ENCODE measurements at places on chromosomes 2 and 18. TPM values are rescaled to one million over a fixed set of nuclear protein-coding genes. Genes with fewer than 3 reads are reported as not detected.

DNA sequence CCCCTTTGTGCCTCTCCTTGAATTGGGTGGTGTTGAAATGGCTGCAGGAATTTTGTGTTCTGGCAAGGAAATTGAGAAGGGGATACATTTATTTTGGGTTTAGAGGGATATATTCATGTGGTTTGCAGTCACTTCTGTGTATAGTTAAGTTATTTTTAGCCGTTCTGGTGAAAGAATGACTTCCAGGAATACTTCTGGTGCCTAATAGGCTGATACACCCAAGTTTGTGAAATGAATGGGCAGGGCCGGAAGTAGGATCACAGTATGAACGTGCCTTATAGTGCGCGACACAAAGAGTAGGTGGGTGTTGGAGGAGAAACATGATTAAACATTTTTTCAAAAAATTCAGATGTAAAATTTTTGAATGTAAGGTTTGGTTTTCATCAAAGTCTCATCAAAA lies 168.6 kb upstream of the ATP5MC3 start:
- no peak for DNase-seq

GRCh38 chr18:21081426-21081825 lies 30.2 kb downstream of the ROCK1 start:
- no peak for DNase-seq

GRCh38 chr18:3075491-3075890 lies 62.5 kb upstream of the LPIN2 start:
- no peak for DNase-seq

GRCh38 chr2:194465641-194466040 lies 1191.4 kb upstream of the SLC39A10 start:
- DNase-seq = no peak

GRCh38 chr2:127829845-127830246 lies 18.9 kb upstream of the WDR33 start:
- DNase-seq = no peak

DNA sequence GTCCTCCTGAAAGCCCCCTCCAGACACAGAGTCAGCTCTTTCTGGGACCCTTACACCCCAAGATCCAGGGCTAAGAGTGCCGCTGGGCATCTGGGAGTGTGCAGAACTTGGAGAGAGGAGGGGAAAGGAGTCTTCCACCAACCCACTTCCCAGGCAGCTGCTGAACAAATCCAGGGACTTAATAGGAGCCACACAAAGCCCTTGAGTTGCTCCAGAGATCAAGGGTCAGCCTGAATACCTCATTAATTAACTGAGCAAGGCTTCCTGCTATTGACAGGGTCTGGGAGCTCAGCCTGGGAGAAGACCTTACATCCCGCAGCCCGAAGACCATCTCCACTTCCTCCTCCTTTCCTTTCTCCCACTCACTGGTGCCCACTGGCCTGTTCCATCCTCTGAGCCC lies 108.3 kb downstream of the CELF4 start:
- no peak for DNase-seq

DNA sequence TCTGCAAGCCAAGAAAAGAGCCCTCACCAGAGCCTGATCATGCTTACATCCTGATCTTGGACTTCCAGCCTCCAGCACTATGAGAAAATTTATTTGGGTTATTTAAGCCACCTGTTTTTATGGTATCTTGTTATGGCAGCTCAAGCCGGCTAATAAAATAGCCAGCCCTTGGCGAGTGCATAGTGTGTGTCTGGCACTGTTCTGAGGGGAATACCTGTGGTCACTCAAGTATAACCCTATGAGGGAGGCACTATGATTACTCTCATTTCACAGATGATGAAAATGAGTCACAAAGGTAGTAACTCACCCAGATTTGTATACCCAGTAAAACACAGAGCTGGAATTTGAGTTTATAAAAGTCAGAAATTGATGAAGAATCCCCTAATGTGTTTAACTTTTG lies 556.9 kb upstream of the SETBP1 start:
- DNase-seq = no peak

- DNase-seq = no peak
Measured at GRCh38 chr2:181780047-181780651, 99.8 kb upstream of the NEUROD1 start.

GRCh38 chr2:177334940-177335543 lies 57.5 kb upstream of the AGPS start:
- no peak for DNase-seq

DNA sequence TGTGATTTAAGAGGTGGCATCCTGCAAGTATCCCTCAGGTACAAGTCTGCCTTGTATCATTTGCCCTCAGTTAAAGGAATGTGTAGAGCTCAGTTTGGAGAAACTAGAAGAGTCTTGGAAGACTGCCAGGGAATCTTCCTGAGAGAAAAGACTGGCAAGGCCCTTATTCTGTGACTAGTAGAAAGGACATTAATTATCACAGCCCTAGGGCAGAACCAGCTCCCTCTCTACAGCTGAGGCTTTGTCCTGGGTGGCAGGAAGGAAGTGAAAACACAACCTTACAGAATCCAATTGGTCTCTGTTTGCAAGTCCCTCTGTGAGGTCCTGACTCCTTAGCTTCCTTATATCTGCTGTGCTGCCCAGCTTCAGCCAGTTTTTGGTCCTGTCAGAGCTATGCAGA lies 385.9 kb upstream of the CYRIA start:
- no peak for DNase-seq

DNA sequence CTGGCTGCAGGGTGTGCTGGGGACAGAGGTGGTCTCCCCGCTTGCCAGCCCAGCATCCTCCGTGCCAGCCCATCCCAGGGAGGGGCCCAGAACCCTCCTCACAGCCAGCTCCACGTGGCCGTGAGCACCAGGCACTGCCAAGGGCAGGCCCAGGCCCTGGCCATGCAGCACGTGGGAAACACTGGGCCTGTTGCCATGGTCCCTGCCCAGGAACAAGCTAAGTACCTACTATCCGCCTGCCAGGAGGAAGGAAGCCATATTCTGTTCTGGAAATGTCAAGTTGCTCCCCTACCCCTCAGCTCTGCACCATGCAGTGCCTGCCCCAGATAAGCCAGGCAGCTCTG lies 250.6 kb downstream of the CYP26B1 start:
- no peak for DNase-seq

DNA sequence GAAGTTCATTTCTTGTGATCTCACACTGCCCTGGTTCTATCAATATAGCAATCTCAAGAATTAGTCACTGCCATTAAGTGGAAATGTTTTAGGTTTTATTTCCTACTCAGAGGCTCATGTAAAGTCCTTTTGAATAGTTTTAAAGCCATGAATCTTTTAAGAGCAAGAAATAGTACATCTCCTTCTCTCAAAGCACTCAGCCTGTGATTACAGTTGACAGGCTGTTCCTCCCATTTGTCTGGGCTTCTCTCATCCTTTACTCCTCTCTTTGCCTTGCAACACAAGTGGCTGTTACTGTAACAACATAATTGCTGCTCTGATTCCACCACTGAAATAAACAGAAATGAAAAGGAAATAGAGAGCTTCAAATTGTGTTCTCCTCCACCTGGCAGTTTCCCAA lies 18.4 kb downstream of the GRP start:
- no peak for DNase-seq

DNA sequence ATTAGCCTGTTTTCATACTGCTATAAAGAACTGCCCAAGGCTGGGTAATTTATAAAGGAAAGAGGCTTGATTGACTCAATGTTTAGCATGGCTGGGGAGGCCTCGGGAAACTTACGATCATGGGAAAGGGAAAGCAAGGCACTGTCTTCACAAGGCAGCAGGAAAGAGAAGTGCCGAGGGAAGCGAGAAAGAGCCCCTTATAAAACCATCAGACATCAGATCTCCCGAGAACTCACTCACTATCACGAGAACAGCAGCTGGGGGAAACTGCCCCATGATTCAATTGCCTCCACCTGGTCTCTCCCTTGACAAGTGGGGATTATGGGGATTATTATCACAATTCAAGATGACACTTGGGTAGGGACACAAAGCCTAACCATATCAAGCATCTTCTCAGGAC lies 23.3 kb downstream of the RHOB start:
- no peak for DNase-seq

- no peak for DNase-seq
Measured at GRCh38 chr18:75108579-75109318, 100.2 kb downstream of the PTGR3 start.

DNA sequence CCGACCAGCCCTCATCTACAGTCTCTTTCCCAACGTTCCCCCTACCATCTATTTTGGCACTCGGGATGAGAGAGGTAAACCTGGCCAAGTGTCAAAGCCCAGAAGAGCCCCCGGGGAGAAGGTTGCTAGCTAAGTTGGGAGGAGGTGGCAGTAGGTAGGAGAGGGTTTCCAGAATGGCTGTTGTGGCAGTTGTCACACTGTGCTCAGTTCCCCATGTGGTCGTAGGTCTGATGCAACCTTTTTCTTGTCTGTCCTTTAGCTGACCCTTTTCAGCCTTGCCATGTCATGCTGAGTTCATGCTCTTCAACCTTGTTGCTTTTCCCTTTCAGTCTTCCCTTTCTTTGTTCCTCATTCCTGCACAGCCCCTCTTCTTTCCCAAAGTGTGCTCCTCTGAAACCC lies 34.5 kb downstream of the TTLL4 start:
- DNase-seq = no peak

GRCh38 chr2:17969661-17970060 lies 91.2 kb downstream of the KCNS3 start:
- no peak for DNase-seq

DNA sequence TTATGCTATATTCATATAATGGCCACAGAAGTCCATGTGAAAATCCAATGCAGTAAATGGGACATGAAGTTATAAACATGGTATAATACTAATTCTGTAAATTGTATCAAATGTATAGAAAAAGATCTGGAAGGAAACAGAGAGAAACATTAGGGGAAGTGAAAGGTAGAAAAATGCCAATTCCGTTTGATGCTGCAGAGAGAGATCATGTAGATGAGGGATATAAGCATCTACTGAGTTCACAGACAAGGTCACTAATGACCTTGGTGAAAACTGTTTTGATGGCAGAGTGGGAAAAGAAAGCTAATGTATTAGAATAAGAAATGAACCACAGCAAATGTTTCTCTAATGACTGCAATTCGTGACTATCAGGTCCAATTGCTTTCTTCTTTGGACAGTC lies 56.0 kb downstream of the BARD1 start:
- no peak for DNase-seq

DNA sequence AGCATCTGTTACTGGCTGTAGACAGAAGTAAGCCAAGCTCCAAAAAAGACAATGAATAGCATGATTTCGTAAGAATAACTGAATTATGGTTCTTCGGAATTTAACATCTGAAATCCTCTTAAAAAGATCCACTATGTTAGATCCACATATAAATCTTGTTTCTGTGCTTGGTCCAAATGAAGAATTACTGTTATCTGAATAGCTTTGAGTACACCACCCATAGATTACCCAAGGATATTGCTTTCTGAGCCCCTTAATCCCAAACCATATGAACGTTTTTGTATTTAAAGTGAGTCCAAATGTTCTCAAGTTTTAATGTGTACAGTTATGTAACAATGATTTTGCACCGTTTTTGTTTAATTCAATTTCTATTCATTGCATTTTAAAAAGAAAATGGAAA lies 124.9 kb downstream of the DSC3 start:
- no peak for DNase-seq

DNA sequence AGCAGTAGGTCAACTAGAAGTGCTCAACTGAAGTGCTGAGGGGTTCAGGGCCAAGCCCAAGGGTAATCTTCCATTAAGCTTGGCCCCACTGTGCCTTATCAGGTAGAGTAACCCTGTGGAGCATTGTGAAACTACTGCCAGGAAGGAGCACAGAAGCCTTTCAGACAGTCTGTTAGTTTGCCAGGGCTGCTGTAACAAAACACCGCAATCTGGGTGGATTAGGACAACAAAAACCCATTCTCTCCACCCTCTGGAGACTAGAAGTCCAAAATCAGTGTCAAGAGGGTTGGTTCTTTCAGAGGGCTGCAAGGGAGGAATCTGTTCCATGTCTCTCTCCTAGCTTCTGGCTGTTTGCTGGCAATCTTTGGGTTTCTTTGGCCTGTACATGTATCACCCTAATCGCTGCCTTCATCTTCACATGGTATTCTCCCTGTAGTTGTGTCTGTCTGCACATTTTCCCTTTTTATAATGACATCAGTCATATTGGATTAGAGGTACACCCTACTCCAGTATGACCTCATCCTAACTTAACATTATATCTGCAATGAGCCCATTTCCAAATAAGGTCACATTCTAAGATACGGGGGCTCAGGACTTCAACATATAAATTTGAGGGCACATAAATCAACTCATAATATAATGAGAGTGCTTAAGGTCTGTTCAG lies 21.2 kb downstream of the VIT start:
- DNase-seq = no peak

- DNase-seq = no peak
Measured at GRCh38 chr2:177325554-177325953, 61.0 kb upstream of the NFE2L2 start.

DNA sequence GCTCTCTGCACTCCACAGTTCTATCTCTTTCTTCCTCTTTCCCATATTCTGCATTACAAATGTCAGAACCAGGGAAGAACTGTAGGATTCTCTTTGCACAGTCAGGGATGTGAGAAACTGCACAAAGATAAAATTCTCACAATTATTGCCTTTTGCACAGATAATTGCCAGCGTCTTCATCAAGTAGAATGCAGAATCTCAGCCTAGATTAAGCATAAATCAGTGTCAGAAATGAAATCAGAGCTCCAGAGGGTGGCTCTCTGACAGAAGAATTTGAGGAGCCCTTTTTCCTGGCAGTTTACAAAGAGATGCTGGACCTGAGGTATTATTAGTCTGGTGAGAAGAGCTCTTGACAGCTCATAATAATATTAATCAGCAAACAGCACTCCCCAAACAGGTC lies 173.1 kb downstream of the PTH2R start:
- no peak for DNase-seq

The ANKRD30BL gene
- total RNA-seq = not detected

The SLC66A2 gene
- total RNA-seq = 31.9 TPM

The PARD3B gene
- 12.5 TPM for total RNA-seq

The C2orf81 gene
- 0.79 TPM for total RNA-seq

The KCNG2 gene
- 0.15 TPM for total RNA-seq

The RANBP2 gene
- 51.4 TPM for total RNA-seq

The SPATA3 gene
- not detected for total RNA-seq

The SP140 gene
- total RNA-seq = 1.1 TPM

The IL1A gene
- not detected for total RNA-seq

The CPLX4 gene
- total RNA-seq = not detected

The CDKL4 gene
- 0.88 TPM for total RNA-seq

The LIMS1 gene
- total RNA-seq = 65.2 TPM

Data from left cardiac atrium (tissue), 4 donors.